CD14-positive monocyte (primary cell): ENCODE measurements at places on chromosomes 2 and 18.

DNA sequence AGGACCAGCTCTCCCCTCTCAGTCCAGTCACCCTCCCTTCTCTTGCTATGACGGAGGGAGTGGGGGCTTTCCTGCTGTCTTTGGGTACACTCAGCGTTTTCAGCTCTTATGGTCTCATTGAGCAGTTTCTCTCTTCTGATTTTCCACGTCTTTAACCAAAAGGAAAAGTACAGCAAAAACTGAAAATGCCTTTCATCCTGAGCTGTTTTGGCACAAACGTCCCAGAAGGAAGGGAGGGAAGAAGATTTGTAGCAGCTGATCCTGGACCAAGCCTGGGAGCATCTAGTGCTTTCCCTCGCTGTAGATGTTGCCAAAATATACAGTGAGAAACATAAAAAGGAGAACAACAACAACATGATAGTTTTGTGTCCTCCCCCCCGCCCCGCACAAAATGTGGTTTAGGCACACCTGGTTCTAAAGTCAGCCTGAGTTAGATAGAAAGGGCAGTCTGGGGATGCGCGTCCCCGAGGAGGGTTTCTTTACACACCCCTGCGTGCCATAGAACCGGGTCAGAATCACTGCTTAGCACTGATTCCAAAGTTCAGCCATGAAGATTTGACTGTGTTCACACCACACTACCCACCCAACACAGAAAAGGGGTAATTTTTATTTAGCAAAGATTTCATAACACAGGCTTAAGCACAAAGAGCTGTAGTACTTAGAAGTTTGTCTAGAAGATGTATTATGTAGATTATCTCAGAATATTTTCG lies 53.4 kb downstream of the SLC40A1 start:
- DNase-seq: no peak

DNA sequence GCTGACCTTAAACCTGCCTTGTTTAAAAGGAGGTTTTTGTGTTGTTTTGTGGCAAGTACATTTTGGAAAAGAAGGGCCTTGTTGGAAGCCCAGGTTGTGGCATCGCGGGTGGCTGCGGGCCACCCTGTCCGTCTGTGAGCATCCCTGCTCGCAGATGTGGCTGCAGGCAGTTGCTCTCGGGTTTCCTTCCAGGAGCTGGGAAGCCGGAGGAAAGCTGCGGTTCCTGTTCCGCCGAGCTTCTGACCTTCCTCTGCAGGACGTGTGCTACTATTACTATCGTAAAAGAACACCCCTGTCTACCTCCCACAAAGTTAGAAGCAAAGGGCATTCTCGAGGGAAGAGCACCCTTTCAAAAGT lies 766 bp downstream of the MFF start:
- DNase-seq: peak; percentile 4

DNA sequence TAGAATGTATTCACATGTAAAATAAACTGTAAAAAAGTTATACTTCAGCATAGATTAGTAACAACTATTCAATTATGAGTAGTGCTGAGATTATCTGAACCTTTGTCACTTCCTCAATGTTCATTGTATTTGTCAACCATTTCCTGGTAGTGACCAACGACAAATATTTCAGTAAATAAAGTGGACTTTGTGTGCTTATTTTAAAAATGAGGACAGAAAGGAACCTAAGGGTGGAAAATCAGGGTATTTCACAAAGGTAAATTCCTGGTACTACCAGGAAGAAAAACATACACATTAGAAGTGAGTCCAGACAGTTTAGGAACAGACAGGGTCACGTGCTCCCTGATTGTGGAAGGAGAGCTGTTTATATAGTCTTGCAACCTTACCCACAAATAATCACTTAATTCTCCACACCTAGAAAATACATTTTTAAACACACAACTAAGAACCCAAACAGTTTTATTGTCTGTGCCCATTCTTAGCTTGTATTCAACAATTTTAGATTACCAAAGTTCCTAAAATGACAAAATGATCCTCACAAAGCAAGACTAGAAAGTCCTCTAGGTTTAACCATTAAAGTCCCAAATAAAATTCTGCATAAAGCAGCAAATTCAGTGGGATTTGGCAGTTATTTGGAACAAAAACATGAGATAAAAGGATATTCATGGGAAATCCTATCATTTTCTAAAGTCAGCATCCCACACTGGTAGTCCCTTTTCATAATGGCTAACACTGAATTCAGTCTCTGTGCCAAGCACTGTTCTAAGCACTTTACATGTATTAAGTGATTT lies 28.2 kb downstream of the PELI1 start:
- DNase-seq: peak; percentile 50

DNA sequence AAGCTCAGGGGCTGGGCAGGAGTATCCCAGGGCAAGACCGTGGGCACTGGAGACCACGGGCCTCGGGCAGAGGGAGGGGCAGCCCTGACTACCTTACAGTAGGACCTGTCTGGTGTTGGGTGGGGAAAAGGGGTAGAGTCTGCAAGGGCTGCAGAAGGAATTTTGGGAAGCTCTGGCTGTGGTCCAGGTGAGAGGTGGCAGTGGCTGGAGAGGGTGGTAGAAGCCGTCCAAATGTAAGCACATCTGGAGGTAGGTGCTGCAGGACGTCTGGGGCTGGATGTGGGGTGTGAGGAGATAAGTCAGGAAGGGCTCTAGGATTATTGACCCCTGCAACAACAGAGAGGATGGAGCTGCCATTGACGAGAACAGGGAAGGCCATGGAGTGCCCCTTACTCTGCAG lies 486.7 kb downstream of the EIPR1 start:
- no peak for DNase-seq

- DNase-seq: no peak
Measured at GRCh38 chr2:207117668-207118067, 48.1 kb downstream of the KLF7 start.

DNA sequence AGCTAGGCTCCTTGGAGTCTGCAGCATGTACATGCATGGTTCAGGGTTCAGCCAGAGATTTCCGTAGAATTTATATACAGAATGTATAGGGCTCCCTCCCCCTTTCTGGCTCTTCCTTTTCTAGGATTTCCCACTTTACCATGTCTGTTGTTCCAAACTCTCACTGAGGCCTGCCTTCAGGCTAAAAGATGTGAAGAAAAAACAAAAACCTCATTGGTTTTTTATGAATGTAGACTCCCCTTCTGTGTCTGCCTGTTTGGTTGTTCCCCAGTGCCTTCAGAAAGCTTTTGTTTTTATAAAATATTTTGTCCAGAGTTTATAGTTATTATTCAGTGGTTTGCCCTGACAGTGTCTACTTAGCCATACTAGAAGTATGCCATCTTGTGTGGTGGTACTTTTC lies 3.6 kb downstream of the NDUFV2 start:
- no peak for DNase-seq

DNA sequence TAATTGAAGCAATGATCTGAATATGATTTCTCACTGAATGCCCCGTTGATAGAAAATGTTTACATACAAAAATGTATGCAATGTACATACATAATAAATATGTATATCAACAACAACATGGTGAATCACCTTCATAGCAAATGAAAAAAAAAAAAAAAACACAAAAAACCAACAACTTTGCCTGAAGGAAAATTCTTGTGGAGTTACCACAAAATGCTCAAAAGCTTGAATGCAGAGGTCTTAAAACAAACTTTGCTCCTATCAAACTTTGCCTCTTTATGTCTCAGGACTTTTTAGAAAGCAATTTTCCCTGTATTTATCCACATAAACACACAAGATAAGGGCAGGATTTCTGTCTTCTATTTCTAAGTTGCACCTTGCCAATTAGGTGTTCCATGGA lies 92.9 kb upstream of the SIX2 start:
- DNase-seq: no peak

DNA sequence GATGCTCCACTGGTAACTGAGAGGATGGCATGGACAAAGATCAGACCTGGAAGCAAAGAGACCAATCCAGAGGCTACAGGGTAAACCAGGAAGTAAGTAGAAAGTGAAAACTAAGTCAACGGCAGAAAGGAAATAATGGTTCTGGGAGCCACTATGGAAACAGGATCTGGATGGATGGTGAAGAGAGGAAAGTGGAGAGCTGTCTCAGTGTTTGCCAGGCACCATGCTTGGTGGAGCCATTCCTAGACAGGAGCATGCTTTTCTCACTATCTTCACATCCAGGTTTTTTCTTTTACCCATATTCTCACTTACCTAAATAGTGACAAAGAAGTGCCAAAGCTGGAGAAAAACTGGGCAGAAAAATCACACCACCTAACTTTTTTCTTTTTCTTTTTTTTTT lies 22.2 kb downstream of the ZNF521 start:
- no peak for DNase-seq

DNA sequence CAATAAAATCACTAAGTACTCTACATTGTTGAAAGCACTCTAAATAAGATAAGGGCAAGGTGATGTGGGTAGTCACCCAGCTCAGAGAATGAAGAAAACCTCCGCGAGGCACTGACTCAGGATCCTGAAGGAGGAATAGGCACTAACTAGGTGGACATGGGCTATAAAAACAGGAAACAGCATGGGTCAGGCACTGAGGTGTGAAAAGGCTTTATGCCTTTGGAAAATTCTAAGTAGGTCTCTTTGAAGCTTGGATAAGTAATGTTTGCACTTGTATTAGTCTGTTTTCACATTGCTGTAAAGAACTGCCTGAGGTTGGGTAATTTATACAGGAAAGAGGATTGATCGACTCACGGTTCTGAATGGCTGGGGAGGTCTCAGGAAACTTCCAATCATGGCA lies 161.6 kb downstream of the EPHA4 start:
- DNase-seq: no peak

DNA sequence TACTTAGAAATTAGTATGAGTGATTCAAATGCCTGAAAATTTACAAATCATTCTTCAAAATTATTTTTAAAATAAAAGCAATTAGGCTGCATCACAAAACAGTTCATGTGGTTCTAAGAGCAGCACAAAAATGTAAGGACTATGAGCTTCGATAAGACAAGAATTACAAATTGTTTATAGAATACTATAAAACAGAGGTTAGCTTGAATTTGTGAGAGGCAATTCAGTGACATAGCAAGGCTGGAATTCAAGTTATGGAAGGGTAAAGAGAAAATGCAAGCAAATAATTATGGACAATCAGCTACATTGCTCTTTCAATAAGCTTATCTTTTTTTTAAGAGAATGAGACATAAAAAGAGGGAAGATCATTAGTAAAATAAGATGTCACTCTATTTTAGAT lies 7.1 kb upstream of the XIRP2 start:
- no peak for DNase-seq

- no peak for DNase-seq
Measured at GRCh38 chr2:200509235-200509611, 645 bp downstream of the KCTD18 start.

- peak; percentile 6 for DNase-seq
Measured at GRCh38 chr2:121650315-121650930, 1.2 kb upstream of the CLASP1 start.

GRCh38 chr2:10135296-10136089 lies 13.0 kb downstream of the RRM2 start:
- DNase-seq: no peak

DNA sequence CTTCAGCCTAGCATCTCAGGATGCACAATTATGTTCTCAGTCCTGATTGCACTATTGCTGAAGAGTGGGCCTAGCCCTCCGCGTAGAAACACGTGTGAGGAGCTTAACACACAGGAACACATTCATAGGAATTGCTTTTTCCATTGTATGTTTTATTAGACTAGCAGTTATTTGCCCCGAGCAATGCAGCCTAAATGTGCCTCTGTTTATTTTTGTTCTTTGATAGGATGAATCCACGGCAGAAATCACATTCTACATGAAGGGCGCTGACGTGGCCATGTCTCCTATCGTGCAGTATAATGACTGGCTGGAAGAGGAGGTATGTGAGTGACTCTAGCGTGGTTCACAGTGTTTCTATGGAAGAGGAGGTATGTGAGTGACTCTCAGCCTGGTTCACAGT lies 65.9 kb upstream of the NFATC1 start:
- DNase-seq: no peak
